ENCODE measurements at places on chromosomes 4 and X.

DNA sequence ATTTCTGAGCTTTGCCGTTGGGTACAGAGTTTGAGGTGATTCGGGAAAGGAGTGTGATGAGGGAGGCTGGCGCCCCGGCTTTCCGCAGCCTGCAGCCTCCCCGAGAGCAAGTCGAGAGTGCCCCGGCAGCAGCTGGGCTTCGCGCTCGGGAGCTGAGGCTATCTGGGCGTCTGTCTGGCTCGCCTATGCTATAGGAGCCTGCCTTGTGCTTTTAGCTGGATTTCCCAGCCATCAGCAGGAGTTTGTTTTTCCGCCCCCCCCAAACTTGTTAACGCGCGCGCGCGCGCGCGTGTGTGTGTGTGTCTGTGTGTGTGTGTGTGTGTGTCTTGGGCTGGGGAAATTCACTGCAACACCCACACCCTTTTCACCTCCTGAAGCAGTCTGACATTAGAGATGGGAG is 765 bp upstream of the DGKK start:
- DNase-seq, result no peak

DNA sequence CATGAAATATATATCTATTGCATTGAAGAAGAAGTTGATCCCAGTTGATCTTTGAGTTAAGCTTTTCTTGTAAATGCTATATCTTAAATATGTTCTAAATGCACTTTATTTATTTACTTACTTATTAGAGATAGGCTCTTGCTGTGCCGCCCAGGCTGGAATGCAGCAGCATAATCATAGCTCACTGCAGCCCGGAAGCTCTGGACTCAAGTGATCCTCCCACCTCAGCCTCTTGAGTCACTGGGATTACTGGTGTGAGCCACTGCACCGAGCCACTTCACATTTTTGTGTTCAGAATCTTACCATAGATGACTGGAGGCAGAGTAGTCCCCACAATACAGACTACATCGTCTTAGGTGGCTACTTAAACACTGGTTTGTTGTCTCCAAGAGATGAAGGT is 324.3 kb upstream of the SLIT2 start:
- DNase-seq, result no peak

GRCh38 chrX:69813677-69814076 is 197.8 kb downstream of the EDA start:
- DNase-seq, result no peak

DNA sequence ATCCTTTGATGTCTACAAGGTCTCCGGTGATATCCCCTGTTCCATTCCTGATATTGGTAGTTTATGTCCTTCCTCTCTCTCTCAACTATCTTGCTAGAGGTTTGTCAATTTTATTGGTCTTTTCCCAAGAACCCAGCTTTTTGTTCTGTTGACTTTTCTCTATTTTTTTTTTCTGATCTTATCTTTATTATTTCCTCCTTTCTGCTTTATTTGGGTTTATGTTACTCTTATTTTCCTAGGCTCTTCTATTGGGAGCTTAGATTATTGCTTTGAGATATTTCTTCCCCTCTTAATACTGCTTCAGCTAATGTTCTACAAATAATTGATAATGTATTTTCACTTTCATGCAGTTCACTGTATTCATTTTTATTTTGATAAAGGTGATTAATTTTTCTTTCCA is 44.2 kb downstream of the EIF2S3 start:
- DNase-seq, result no peak

DNA sequence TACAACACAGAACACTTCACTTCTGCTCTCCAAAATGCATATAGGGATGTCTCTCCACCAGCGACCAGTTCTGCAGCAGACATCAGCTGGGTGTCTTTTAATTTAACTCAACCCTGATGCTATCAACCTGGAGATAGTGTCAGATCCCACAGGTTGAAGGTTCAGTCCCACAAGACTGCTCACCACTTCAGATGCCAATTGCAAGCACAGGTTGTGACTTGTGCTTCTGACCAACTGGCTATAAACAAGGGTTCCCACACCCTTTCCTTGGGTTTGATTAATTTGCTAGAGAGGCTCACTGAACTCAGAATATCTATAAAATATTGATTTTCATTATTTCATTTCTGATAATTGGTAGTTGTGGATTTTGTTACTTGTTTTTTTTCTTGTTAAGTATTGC is 177.4 kb upstream of the HS3ST1 start:
- DNase-seq, result no peak

DNA sequence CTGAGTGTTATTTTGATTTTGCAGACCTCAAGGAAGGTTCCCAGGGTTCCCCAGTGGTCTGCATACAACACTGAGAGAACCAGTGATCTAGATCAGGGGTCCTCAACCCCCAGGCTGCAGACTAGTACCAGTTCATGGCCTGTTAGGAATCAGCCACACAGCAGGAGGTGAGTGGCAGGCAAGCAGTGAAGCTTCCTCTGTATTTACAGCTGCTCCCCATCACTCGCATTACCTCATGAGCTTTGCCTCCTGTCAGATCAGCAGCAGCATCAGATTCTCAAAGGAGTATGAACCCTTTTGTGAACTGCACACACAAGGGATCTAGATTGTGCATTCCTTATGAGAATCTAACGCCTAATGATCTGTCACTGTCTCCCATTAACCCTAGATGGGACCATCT is 28.5 kb downstream of the EDNRA start:
- no peak for DNase-seq

DNA sequence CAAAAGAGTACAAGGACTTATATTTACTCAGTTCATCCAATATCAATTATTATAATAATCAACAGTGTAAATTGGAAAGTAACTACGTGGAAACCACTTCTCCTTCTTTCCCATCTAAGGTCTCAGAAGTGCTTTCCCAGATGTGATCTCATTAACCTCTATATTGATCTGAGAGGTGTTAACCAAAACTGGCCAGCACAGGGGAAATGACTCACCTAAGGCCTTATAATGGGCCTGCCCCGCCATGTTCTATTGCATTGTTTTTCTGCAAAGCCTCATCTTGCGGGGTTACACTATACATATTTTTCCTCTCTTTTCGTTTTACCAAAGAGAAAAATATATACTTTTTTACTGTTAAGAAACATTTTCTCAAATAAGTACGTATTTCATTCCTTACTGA is 20.5 kb downstream of the RAB40A start:
- DNase-seq, result no peak

- DNase-seq, result no peak
Observed at GRCh38 chr4:151469970-151470369, 61.0 kb downstream of the FHIP1A start.

DNA sequence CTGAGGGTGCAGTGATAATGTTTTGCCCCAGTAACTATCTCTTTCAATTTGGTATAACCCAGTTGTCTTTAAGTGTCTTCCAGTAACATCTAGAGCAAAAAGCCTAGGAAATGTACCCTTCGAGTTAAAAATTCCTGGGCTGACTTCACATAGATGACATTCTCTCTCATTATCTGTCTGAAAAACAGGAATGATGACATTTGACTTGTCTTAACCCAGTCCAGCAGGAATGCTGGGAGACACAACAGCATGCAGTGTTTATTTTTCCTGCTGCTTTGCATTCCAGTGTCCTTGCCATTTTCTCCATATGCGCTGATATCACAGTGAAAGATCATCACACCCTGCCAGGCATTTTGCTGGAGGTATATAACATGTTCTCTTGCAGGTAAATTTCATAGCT is 130.0 kb downstream of the SOWAHB start:
- DNase-seq, result no peak

GRCh38 chr4:96599752-96600151 is 759.9 kb downstream of the PDHA2 start:
- DNase-seq, result no peak

- DNase-seq, result no peak
Observed at GRCh38 chr4:53987761-53988171, 76.6 kb downstream of the CHIC2 start.

DNA sequence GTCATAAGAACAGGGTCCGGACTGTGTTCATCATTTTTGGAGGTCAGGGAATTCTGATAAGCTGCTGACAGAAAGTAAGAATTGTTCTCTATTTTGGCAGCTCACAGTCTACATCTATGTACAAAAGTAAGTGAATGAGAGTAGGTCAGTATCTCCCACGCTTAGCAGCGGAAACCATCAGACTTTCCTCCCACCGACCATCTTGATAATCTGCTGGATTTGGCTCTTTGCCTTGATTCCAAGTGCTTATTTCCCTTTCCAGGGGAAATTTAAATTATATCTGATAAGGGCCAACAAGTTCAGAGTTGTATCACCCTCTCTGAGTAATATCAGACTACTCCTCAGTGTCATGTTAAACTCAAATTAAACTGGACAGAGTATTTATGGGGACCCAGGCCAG is 118.0 kb downstream of the CAMK2D start:
- no peak for DNase-seq

DNA sequence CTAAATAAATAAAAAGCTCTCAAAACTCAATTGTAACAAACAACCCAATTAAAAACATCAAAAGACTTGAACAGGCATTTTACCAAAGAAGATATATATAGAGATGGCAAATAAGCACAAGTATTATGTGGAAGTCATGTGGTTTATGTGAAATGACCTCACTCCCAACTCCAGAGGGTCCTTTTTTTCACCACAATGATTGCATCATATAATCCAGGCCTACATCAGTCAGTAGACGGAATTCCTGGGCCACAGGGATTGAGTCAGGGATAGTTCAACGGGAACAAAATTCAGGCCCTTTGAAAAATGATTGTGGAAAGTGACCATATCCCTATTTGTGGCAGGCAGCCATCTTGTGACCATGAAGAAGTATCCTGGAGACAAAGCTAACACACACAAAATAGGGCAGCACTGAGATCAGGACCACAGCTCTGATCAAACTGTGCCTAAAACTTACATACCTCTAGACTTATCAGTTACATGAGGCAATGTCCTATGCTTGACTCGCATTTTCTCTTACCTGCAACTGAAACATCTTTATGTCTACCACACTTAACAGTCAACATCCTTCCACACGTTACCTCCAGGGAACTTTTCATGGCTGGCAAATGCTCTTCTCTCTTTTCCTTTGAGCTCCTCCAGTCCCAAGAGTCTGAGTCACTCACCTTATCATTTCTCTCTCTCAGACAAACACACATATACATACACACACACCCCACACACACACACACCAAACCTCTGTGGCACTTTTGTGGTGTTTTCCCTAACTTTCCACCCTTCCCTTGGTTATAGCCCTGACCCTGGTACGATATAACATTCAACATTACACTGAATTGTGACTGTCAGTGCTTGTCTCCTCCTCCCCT is 113.5 kb downstream of the PHF8 start:
- no peak for DNase-seq

GRCh38 chr4:17997129-17997528 is 24.4 kb downstream of the LCORL start:
- no peak for DNase-seq

DNA sequence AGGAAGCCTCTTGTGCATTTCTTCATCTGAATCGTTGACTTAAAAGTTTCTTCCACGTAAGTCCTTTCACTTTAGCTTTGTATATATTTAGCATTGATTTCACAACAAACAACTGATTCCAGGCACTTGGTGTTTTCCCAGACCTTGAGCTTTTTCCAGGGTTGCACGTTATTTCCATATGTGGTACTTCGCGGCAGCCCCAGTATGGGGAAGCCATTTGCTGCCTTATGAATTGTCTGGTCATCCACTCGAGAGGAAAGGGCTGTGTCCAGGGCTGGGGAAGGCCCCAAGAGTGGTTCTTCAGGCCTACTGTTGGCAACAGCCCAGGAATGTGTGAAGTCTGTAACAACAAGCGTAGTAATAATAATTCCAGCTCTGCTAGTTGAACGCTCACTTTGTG is 2.8 kb upstream of the TLR8 start:
- DNase-seq, result no peak

DNA sequence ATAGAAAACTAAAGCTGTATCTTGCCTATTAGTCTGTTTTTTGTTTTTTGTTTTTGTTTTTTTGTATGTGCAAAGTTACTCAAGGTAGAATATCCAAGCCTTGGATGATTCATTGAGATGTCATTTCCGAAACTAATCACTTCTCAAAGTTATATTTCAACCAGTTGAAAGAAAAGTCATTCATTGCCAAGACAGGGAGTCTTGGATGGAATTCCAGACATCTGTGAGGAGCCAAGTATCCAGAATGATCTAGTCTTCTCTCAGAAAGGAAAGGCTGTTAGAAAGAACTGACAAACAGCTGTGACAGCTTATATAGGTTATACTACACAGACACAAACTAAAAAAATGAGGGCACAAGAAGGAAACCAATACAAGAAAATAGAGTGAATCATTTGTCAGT is 141.1 kb upstream of the NDST3 start:
- DNase-seq, result no peak

DNA sequence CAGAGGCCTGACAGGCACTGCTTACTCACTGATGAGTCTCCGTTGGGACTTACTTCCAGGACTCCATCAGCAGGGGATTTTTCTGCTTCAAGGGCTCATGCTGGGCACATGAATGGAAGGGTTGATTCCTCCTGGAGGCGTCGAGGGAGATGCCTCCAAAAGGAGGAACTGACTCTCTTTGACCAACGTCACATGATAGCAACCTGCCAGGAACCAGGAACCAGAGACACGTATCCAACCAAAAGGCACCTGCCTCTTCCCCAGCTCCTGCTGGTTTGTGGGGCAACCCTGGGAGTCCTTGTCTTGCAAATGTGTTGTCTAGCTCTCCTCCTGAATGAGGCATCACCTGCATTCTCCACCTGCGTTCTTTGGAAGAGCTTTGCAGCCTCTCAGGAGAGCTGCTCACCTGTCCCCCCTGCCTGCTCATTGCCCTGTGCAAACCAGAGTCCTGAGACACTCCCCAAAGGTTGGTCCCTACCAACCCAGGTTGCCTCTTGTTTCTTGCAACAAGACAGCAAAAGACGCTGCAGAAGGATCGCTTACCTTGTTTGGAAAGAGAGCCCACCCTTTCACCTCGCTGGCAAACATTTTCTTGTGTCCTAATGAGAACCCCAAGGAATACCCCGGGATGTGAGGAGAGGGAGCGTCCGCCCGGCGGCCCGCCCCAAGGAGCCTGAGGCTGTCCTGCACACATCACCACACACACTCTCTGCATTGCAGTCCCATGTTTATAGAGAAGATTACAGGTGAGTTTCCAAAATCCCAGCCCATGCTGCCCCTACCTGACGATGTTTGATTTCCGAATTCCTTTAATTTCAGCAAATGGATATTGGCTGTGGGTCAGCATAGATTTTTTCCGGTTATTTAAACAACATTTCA is 30.5 kb upstream of the SHOX start:
- no peak for DNase-seq

- no peak for DNase-seq
Observed at GRCh38 chrX:3393178-3393577, 46.7 kb upstream of the MXRA5 start.

- no peak for DNase-seq
Observed at GRCh38 chr4:71659979-71660378, 123.9 kb downstream of the GC start.

DNA sequence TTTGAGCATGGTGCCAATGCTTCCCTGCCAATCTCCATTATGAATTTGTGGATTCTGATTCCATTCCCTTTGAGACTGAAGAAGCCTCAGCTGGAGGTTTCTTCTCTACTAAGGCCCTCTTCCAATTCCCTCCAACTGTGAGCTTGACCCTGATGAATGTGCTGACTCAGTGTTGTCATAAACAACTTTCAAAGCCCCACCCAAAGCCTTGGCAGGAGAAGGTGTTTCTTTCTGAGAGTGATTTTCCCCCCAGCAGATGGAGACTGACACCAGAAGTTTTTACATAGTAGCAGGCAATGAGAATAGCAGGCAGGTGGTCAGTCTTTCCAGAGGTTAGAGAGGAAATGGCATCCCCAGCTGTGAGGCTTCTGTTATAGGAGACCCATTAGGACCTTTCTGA is 53.1 kb downstream of the OCRL start:
- no peak for DNase-seq

GRCh38 chr4:58809366-58809765 is 1699.2 kb upstream of the IGFBP7 start:
- DNase-seq, result no peak

Measured in stimulated activated CD8-positive, alpha-beta memory T cell treated with anti-CD3 and anti-CD28 coated beads, Interleukin-15, amount 100 ng/mL, for 1 hour (primary cell).